ENCODE measurements at places on chromosomes 11 and 22.

DNA sequence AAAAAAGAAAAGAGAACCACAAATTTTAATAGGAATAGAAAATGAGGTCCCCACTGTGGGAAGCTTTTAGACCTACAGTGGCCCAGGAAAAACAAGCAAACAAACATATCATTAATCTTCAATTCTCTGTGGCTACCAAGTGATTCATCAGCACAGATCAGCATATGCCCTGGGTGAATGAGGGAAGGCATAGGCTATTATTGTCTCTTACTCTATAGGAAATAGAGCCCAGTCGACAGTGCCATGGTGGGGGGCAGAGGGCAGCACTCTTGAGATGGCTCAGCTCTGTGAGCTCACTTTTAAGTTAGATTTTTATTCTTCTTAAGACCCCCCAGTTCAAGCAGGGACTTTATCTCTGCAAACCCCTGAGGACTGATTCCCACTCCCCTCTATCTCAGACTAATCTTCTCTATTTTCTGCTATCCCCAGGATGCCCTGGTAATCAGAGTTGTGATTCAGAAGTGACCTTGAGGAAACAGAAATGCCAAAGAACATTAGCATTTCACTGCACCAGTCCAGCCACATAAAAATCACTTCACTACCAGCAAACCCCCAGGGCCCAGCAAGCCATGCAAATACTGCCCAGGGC lies 9.5 kb upstream of the FEZ1 start:
- DNase-seq: no peak

GRCh38 chr11:63893355-63893754 lies 23.6 kb downstream of the RCOR2 start:
- no peak for DNase-seq

- DNase-seq: no peak
These were observed 32.4 kb downstream of the SLN start for GRCh38 chr11:107679255-107680024.

- no peak for DNase-seq
These were observed 535 bp downstream of the AQP11 start for GRCh38 chr11:77590194-77590782.

DNA sequence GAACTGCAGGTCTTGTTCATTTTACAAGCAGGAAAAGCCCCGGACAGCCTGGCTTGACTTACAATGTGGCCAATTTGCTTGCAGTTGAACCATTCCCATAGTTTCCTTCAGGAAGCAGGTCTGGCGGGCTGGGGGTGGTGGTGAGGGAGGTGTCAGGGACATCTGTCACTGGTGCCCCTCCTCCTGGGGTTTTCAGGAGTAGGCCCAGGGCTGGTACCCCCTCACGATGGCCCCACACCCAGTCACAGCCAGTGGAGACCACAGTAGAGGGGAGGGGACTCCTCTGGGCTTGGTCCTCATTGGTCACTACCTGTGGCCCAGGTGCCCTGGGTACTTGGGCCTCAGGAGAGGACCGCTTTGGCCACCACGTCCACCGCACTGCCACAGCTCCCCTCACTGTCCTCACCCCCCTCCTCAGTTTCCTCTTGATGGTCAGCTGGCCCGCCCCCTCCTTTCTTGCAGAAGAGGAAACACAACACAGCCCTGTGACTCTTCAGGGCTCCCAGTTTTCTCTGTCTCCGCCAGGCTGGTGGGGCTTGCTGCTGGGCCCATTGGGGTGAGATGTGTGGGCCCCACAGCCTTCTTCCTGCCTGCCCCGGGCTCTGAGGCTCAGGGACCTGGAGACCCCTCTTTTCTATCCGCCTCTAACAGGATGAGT lies 39.8 kb upstream of the SHISAL1 start:
- DNase-seq: no peak

DNA sequence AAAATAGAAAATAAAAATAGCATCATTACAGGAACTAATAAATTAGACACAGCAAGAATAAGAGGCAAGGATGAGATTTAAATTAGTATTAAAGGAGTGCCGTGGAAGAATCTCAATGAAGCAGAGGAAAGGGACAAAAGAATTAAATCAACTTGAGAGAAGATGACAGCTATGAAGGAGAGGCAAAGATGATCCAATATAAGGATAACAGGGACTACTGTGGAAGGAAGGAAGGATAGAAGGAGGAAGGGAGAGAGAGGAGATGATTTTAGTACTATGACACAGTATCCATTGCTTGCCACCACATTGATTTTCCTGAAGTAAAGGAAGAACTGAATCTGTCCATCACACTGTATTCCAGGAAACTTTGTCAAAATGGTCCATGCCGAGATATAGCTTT lies 98.0 kb downstream of the EFCAB6 start:
- DNase-seq: no peak

DNA sequence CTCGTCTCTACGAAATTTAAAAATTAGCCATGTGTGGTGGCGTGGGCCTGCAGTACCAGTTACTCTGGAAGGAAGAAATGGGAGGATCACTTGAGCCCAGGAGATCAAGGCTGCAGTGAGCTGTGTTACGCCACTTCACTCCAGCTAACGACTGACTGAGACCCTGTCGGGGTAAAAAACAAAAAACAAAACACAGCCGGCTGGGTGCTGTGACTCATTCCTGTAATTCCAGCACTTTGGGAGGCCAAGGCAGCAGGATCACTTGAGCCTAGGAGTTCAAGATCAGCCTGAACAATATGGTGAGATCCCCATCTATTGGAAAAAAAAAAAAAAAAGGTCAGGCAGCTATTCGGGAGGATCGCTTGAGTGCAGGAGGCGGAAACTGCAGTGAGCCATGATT lies 2.4 kb downstream of the PAFAH1B2 start:
- no peak for DNase-seq

- peak; percentile 54 for DNase-seq
These were observed at the start of gene CASP1 for GRCh38 chr11:105034813-105035620. Gene CASP1, minus strand, starts transcription at chr11:105035144. Its CDS starts 31 bp downstream, at chr11:105035113.

GRCh38 chr11:120224361-120224760 lies 13.5 kb downstream of the OAF start:
- DNase-seq: no peak

GRCh38 chr11:112159098-112160065 lies 4.5 kb downstream of the IL18 start:
- no peak for DNase-seq

- no peak for DNase-seq
These were observed 18.8 kb downstream of the APOL4 start for GRCh38 chr22:36182857-36183256.

- DNase-seq: no peak
These were observed 469 bp downstream of the KCNK7 start for GRCh38 chr11:65595131-65595530.

GRCh38 chr11:113059548-113059947 lies 98.3 kb downstream of the NCAM1 start:
- no peak for DNase-seq

DNA sequence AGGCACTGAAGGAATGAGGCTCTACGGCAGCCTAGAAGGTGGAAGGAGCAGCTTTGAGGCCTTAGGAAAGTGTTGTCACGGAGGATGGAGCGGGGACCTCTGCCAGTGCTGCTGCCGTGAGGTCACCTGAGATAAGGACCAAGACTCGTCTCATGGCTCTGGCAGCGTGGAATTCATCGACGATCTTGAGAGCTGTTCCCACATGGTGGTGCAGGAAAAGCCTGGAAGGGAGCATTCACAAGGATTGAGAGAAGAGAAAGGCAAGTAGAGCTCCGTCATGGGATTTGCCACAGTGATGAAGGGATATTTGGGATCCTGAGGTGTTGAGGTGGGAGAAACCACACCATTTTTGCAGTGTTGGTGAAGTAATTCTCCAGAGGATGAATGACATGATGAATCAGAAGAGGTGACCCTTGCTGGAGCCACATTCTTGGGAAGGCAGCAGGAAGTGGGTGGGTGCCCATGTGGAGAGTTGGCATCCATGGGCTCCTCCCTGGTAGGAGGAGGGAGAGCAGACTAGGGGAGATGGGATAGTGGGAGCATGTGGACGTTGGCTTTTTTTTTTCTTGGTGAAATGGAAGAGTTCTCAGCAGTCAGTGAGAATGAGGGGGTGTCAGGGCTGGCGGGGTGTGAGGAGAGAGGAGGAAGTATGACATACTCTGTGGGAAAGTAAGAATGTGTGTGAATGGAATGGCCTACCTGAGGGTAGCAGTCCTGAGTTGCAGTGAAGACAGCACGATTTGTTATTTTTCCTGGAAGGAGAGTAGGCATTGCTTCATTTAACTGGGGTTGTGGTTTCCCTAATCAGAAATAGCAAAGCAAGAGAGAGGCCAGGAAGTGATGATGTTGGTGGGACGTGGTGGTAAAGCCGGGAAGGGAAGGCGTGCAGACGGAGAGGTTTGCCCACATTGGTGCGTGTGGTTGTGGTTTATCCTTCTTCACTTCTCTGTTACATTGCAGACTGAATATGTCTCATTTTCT lies 11.1 kb downstream of the PPP6R3 start:
- peak; percentile 91 for DNase-seq

- peak; percentile 81 for DNase-seq
These were observed 733.5 kb upstream of the CCDC90B start for GRCh38 chr11:84019571-84020194.

DNA sequence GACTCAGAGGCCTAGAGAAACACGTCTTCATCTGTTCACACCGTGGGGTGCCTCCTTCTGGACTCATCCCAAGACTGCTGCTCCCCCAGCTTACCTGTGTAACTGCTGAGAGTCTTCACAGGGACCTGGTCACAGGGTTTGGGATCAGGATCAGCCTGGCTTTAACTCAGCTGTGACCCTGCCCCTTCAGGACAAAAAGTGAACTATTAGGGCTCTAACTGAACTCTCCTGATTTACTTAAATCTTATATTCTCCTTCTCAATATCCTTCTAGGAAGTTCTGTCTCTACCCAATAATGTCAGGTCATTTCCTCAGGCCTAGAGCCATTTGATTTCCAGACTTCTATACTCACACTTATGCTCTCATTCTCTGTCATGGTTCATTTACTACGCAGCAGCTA lies 108.4 kb downstream of the ZNF280B start:
- no peak for DNase-seq

GRCh38 chr11:6616596-6617250 lies 2.5 kb downstream of the TPP1 start:
- DNase-seq: no peak

GRCh38 chr11:44855493-44855849 lies 95.2 kb downstream of the TP53I11 start:
- no peak for DNase-seq

- no peak for DNase-seq
These were observed at the start of gene SULT4A1 for GRCh38 chr22:43862074-43862881. Gene SULT4A1, minus strand, starts transcription at chr22:43862513. Its CDS starts 131 bp downstream, at chr22:43862382.

DNA sequence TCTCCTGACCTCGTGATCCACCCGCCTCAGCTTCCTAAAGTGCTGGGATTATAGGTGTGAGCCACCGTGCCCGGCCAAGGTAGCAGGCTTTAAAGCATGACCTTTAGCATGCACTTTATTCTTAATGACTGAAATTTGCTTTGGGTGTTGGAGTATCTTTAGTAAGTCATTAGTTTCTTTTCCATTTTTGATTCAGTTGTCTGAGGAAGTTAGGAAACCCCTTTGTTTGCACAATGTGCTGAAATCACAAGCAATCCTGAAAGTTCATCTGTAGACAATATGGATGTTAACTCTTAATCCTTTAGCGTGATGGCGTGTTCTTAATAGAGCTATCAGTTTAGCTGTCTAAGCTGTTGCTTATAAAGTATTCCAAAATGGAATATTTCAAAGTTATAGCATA lies 16.8 kb downstream of the SDHD start:
- DNase-seq: no peak

DNA sequence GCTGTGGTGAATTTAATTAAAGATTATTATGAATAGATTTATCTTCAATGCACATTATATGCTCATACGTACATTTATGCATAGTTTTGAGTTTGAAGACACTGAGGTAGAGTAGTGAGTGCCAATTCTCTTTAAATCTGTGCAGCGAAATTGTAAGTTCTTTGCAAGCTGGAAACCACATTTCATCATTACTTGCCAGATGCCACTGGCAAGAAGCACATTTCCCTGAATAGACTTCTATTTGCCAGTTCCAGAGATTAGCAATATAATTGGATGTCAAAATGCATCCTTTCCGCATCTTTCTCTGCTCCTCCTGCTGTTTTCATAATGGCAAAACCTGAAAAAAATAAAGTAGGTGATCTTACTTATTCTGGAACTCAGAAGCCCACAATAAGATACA lies 448.0 kb downstream of the LUZP2 start:
- no peak for DNase-seq

DNA sequence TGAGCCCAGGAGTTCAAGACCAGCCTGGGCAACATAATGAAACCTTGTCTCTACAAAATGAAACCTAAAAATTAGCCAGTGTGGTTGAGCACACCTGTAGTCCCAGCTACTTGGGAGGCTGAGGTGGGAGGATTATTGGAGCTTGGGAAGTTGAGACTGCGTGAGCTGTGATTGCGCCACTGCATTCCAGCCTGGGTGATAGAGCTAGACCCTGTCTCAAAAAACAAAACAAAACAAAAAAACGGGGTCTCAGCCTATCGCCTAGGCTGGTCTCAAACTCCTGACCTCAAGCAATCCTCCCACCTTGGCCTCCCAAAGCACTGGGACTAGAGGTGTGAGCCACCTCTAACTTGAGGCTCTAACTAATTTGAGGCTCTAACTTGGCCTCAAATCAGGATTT lies 13.6 kb downstream of the PPIL2 start:
- no peak for DNase-seq

DNA sequence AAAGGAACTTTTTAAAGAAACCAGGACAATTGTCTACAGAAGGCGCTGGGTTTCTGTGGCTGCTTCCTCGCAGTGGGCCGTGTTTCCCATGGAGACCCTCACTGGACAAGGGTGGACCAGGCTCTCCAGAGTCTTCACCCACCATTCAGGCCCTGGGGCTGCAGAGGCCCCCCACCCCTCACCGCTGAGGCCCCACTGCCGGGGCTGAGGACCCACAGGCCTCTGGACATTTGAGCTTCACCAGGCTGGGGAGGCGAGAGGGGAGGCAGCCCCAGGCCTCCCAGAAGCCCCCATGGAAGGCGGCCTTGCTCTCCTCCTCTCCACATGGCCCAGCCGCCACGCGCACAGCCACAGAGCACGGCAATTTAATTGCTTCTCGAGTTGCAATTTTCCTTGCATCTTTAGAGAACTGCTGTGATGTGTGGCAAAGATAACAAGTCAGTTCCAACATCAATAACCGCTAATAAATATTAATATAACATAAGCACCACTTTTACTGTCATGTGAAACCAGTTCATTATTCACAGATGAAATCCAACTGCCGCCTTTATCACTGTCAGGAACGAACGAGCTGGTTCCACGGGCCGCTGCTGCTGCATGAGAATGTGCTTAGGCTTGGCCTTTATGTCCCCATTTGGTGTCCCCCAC lies 81.0 kb downstream of the PHF21B start:
- DNase-seq: no peak

GRCh38 chr22:42080287-42080686 lies 787 bp downstream of the SMDT1 start:
- peak; percentile 16 for DNase-seq

Measured in HT1080 (cell line).